ENCODE measurements at places on chromosomes 3 and 15.

- DNase-seq = no peak
Observed at GRCh38 chr15:33148129-33148751, 46.3 kb downstream of the FMN1 start.

DNA sequence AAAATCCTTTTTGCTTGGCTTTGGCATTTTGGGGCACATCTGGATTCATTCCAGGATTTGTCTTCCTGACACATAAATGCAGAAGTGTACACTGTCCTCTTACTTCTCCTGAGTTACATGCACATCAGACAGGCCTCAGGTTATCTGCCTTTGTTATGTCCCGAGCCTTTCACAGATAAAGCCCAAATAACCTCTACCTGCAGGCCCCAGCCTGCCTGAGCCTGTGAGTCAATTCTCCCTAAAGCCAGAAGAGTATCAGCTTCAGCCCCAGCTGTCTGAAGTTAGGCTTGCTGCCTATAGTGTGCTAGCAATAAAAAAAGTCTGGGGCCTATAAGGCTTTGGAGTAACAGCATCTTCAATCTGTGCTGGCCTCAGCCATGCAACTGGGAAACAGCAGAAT is 17.7 kb upstream of the GSK3B start:
- no peak for DNase-seq

DNA sequence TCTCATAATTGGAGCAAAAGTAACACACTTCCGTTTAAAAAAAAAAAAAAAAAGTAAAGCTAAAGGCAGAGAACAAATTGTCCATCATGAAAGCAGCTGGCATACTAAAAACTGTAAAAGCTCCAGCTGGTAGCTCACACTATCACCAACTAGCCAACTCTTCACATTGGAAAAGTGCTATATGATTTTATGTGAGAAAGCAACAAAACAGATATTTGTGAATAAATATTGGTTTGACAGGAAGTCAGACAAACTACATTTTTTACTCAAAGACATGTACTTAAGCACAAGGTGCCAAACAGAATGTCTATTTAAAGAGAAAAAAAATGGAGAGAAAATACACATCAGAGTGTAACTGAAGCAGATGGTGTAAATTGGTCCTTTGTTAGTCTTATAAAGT is 231.2 kb upstream of the CADM2 start:
- DNase-seq = no peak

GRCh38 chr15:96585484-96586386 is 255.2 kb downstream of the NR2F2 start:
- DNase-seq = no peak

GRCh38 chr3:124034844-124035152 is 42.9 kb upstream of the ROPN1 start:
- no peak for DNase-seq

- no peak for DNase-seq
Observed at GRCh38 chr15:76200083-76200465, 111.2 kb downstream of the ETFA start.

- DNase-seq = no peak
Observed at GRCh38 chr15:52052066-52052935, 33.3 kb downstream of the MAPK6 start.

- no peak for DNase-seq
Observed at GRCh38 chr3:109809513-109809912, 472.2 kb upstream of the DPPA4 start.

DNA sequence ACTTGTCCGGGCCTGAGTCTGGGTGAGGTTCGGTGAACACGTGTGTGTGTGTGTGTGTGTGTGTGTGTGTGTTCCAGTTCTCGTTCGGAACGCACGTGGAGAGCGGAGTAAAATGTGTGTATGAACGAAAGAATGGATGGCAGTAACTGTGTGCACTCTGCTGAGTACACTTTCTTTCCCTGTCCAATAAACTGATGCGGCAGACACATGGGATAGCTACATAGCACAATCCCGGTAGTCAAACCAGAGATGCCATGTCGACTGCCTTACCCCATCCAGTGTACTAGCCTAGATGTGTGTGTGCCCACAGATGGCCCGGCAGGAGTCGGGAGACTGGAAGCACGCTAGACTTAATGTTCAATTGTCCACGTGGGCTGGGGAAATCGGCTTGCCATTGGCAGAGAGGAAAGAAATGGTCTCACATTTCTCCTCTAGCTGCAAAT is 507 bp upstream of the GOLIM4 start:
- peak; percentile 35 for DNase-seq
